DMS53 (cell line): ENCODE measurements at places on chromosomes 16 and 17.
A peak's percentile ranks its signal among the peaks of the same experiment; 100 is the strongest.

GRCh38 chr17:70702683-70703255 lies 533.4 kb downstream of the KCNJ2 start:
- DNase-seq = no peak

GRCh38 chr16:67881621-67882161 lies 3.0 kb upstream of the NRN1L start:
- DNase-seq = no peak

DNA sequence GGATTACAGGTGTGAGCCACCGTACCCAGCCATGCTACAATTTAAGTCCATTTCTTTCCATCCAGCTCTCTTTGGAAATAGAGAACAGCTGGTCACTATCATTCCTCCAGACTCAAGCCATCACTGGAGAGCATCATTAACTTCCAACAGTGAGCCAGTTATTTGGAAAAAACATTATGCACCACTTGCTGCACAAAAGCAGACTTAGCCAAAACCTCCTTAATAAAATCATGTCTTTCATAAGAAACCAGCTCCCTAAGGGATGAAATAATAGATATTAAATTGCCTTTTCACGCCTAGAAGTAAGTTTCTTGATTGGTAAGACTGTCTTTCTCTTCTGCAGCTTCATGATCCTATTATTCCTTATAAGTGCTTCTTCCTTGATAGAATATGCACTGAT lies 17.9 kb downstream of the SLC39A11 start:
- DNase-seq = no peak

- no peak for DNase-seq
Measured at GRCh38 chr16:54687043-54687899, 243.4 kb upstream of the IRX5 start.

DNA sequence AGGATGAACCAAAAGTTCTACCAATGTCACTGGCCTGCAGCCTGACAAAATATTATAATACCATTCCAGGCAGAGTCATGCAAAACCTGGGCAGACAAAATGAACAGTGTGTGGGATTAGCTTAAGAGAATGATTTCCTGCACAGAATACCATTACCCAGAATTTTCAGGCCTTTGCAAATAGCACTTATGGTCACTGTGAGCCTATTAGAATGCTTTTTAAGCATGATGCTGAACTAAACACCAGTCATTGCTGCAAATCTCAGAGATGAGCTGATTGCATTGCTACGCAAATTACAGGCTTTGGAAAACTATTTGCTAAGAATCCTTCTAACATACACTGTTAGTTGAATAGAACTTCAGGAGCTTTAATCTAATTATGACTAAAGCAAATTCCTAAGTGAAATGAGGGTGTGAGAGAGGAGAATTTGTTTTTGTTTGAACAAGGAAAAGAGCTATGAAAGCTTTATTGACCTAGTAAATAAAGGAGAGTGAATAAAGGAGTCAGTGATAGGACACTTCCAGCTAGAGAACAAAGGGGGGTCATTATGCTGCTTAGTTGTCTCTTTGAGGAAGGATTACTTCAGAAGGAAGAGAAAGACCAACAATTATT lies 398.8 kb downstream of the HS3ST3B1 start:
- no peak for DNase-seq

DNA sequence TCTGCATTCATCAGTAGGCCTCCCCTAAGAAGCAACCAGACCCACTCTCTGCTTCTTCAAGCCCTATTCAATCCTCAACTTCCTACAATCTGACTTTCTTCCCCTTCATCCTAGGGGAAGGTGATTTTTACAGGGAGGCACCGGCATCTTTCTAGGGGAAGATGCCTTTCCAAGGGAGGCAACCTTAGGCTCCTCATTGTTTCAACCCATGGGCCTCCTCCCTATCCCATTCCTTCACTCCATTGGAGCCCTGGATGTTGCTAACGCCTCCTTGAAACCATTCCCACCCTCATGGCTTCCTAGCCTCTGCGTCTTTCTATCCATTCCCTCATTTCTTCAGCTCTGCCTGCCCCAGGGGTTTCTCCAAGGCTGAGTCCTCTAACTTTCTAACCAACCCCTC lies 2.7 kb upstream of the CUEDC1 start:
- no peak for DNase-seq

DNA sequence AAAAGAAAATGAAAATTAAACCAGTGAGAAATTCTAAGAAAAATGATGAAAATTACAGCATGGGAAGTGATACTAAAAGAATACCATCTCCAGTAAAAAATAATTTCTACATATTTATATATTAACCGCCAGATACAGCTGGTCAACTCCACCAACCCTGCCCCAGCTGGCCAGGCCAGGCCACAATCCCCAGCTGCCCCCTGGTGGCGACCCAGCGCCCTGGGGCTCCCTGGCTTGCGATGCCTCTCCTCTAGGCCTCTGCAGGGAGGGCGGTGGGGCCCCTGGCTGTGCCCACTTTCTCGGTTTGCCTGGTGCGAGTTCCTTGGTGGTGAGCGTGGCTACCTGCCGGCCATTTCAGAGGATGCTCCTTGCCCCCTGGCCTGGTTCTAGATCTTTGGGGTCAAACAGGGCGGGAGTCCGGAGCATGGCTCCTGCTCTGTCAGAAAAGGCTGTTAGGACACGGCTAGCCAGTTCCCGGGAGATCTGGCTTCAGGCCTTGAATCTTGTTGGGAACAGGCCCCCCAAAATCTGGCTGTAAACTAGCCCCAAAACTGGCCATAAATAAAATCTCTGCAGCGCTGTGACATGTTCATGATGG lies 14.5 kb downstream of the GLIS2 start:
- peak; percentile 74 for DNase-seq

DNA sequence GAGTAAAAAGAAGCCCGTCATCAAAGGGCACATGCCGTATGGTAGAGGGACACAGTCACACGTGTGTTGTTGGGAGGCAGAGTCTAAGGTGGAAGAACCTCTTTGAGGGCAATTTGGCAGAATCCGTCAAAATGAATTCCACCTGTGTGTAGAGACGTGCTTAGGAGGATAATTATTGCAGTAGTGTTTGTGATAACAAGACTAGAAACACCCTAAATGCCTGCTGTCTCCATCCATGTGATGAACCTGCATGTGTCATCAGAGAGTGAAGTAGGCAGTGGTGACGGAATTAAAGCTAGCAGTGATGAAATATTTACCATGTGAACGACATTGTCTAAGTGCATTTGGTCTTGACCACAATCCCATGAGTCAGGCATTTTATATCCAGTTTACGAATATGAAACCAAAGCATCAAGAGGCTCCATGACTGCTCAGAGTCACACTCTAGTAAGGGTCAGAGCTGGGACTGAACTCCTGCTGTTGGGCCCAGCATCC lies 61.3 kb upstream of the ADORA2B start:
- peak; percentile 29 for DNase-seq

- peak; percentile 36 for DNase-seq
Measured at GRCh38 chr17:67388986-67389385, 11.9 kb downstream of the PITPNC1 start.

DNA sequence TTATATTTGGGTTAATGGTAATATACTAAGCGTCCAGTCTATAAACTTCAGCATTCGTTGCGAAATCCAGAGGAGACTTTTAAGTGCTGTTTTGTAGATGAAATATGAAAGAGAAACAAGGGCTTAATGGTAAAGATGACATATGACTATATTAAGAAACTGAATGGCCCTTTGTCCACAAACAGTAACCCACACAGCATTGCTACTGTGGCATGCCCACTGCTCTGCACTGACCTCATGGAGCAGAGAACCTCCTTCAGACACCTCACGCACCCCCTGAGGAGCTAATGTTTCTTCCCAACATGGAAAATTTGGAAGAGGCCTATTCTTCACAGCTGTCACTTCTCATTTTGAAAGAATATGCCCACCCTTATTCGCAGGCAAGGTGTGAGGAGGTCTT lies 26.7 kb downstream of the ASPA start:
- no peak for DNase-seq

GRCh38 chr16:24052329-24053098 lies 203.6 kb upstream of the CACNG3 start:
- no peak for DNase-seq

- no peak for DNase-seq
Measured at GRCh38 chr17:45345554-45346215, 28.9 kb upstream of the MAP3K14 start.

DNA sequence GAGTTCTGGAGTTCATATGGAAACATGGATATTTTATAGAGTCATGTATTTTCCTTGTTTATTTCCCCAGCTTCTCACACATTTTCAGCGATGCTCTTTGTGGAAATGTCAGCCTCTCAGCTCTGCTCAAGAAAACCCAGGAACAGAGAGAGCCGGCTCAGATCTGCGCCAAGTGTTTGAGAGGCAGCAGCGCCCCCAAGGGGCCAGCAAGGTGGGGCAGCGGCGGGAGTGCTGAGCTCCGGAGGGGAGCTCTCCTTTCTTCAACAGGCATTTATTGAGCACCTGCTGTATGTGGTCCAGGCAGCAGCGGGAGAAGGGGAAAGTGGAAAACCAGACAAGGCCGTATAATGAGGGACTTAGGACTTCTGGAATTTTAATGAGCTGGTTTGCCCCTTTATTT lies 421.1 kb upstream of the C16orf82 start:
- DNase-seq = peak; percentile 12

DNA sequence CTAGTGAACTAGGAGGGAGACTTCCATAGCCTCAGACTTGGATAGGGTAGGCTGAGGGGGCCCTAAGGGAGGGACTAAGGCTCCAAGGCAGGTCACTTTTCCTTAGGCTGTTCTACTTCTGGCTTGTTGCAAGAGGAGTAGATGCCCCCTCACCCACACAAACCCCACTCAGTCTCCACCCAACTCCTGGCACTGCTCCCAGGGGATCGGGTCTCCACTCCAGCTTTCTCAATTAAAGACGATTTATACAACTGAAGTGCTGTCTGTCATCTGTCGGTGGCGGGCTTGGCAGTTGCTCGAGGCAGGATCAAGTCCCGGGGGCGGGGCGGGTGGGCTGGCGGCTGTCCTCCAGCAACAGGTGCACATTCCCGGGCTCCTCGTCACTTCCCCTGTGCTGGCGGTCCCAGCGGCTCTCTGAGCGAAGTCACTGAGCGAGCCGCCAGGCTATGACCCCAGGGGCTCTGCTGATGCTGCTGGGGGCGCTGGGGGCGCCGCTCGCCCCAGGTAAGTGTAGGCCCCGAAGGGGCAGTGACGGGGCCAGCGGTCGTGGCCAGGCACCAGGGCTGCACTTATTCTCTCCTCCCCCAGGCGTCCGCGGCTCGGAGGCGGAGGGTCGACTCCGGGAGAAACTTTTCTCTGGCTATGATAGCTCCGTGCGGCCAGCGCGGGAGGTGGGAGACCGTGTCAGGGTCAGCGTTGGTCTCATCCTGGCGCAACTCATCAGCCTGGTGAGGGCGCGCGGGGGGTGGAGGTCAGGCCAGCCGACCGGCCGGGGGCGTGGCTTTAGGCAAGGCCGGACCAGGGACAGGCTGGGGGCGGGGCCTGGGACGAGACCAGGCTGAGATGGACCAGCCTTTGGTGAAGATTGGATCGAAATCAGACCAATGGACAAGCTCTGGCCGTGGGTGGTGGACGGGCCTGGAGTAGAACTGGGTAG lies at the start of gene CHRNB1:
Gene CHRNB1, plus strand, starts transcription at position 380 of the 937 bp plus-strand sequence. Its CDS starts 67 bp downstream, at position 447.
- DNase-seq = peak; percentile 92

DNA sequence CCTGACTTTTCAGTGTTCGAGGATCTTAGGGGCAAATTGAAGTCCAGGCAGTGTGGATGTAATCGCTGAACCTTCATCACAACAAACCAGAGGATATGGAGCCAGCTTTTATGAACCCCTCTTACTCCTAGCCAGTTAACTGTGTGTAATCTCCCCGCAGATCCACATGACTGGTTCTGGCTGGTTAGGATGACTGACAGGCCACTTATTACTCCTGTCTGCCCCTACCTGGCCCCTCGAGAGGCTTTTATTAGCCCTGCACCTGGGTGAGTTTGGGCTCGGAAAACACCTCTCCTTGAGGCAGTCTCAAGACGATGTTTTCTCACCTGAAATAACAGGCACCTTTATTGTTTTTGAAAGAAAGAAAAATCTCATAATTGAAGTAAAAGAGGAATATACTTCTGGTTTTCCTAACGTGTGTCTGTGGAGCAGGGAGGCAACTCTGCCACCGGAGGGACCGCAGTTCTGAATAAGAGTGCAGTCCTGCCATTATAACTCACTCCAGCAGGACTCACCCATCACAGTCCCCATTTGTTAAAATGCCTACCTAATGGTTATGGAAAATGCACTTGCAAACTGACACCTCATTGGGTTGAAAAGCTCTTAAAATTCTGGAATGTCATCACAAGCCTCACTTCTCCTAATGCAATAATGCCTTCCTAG lies 291.9 kb upstream of the N4BP1 start:
- DNase-seq = no peak

GRCh38 chr16:87686697-87687096 lies 79.1 kb downstream of the KLHDC4 start:
- no peak for DNase-seq

DNA sequence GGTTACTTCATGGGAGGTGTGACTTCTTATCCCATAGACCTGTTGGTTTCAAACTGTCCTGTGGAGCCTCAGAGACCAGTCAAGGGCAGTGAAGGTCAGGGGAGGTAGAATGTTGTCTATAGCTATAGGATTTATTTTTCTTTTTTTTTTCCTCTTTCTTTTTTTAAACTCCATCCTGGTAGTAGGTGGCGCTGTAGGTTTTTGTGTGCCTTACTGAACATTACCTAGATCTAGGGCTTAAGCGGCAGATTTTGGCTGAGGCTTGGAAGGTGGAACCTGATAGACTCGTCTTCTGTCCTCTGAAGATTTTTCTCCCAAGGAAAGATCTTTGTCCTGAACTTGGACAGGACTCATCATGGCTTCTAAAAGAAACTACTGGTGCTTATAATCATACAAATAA lies 8.2 kb upstream of the LASP1NB start:
- peak; percentile 9 for DNase-seq

DNA sequence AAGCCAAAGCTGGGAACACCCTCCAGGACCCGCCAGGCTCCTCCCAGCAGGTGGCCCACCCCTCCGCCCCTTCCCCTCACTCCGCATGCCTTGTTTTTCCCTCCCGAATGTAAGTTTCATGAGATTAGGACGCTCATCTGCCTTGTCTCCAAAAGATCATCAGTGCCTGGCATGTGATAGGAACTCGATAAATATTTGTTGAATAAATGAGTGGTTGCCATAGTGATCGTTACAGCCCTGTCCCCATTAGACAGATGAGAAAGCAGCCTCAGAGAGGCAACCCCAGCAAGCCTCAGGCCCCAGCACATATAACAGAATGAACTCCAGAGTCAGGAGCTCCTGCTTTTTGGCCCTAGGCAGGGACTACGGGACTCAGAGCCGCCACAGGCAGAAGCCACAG lies 5.0 kb downstream of the CAMKK1 start:
- peak; percentile 81 for DNase-seq

- DNase-seq = no peak
Measured at GRCh38 chr17:77358801-77359200, 218.0 kb downstream of the SEC14L1 start.

GRCh38 chr17:2631211-2631610 lies 37.8 kb downstream of the PAFAH1B1 start:
- no peak for DNase-seq
